EL (cell line): ENCODE measurements at places on chromosomes 3 and 15.

DNA sequence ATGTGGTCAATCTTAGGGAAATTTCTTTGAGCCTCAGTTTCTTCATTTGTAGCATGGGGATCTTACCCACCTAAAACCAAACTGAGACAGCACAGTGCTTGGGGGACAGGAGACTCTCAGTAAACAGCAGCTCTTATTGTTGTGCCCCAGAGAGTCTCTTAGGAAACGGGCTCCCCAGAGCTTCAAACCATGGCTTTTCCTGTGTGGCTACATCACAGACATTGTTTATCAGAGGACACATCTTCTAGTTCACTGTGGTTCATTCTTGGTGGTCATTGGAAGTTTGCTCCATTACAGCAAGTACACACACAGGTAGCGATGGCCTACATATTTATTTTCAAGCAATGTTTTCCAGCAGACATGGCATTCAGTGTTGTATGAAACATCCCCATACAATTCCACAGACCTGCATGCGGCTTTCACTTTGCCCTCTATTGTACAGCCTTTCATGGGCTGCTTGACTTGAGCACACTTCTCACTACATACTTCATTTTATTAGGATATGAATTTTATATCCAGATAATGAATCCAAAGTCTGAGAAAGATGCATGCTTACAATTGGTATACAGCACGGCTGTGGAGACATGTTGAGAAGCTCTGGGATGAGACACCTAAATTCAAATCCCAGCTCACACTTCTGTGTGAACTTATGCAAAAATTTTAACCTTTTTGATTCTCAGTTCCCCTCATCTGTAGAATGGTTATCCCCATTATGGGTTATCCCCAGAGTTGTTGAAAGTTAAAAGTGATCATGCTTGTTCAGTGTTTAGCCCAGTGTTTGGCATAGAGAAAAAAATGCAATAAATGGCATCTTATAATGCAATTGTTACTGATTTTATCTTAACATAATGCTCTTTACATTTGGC, 84.8 kb upstream of the ICE2 start:
- no peak for DNase-seq

DNA sequence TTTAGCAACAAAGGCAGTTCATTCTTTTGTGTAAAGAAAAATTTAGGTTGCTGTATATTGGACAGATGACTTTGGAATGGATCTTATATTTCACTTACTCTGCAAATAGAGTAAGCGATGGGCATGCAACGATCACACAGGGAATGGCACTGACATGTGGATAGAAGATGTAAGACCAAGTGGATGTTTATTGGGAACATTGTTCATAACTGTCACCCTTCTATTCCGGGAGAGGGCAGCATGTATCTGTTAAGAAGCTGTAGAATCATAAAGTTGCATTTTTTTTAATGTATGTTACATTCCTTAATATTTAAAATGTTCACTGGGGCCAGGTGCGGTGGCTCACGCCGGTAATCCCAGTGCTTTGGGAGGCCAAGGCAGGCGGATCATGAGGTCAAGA, 41.2 kb downstream of the HPS3 start:
- no peak for DNase-seq

DNA sequence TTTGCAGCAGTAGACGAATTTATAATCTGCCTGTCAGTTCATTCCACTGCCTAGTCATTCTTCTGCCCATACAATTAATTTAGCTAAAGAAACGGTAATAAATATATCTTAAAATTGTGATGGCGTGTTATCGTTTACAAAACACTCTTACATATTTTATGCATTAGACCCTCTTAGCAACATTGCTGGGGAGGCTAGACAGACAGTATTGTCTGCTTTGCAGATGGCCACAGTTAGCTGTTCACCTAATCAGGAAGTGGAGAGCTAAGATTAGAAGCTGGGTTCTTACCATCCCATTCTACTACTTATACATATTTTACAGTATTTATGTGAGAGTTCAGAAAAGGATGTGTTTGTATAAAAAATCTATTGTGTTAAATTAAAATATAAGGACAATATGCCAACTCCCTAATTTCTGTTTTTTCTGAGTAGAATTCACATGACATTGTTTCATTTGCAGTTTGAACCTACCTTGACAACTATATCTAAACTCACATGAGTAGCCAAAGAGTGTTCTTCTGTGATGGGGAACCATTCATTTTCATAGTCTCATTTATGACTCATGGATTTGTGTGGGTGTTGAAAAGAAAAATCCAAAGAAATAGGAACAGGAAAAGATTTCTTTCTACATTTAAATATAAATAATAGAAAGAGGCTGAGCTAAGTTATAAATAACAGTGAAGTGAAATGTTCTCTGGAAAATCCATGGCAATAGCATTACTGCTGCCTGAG, 41.7 kb upstream of the C3orf80 start:
- DNase-seq = no peak

DNA sequence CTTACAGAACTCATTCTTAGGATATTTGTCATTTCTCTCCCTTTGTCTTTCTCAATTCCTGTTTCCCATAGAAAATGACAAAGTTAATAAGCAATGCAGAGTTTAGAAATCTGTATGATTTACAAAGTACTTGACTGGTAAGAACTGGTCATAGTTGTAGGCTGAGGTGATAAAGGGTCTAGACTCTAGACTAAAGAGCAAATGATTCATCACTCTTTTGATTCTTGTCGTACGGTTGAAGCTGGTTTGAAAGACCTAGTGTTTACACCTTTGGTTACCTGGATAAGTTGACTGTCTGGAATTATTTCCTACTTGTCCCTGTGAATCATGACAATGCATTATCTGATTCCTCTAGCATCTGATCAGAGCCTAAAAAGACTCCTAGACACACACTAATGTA, 58.9 kb upstream of the TP63 start:
- DNase-seq = peak; percentile 28

DNA sequence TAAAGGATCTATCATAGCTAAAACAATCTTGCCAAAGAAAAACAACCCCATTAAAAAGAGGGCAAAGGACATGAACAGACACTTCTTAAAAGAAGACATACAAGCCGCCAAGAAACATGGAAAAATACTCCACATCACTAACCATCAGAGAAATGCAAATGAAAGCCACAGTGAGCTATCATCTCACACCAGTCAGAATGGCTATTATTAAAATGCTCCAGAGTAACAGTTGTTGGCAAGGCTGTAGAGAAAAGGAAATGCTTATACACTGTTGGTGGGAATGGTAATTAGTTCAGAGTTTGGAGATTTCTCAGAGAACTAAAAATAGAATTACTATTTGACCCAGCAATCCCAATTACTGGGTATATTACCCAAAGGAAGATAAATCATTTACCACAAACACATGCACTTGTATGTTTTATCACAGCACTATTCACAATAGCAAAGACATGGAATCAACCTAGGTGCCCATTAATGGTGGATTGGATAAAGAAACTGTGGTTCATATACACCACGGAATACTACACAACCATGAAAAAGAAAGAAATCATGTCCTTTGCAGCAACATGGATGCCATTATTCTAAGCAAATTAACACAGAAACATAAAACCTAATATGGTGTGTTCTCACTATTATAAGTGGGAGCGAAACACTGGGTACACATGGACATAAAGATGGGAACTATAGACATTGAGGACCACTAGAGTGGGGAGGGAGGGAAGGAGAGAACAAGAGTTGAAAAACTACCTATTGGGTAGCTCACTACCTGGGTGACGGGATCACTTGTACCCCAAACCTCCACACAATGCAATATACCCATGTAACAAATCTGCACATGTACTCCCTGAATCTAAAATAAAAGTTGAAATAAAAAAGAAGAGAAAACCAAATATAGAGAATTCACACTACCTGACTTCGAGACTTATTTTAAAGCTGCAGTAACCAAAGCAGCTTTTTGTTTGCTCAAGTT, 32.6 kb downstream of the ITGA11 start:
- no peak for DNase-seq
